ENCODE measurements at places on chromosomes 1 and 21. TPM values are rescaled to one million over a fixed set of nuclear protein-coding genes. Genes with fewer than 3 reads are reported as not detected.

The RNF223 gene
- total RNA-seq: 1.7 TPM

The C8A gene
- not detected for total RNA-seq

The OR2T29 gene
- not detected for total RNA-seq

The MAP3K7CL gene
- 5.0 TPM for total RNA-seq

The XCL2 gene
- 0.89 TPM for total RNA-seq

The GUCA2A gene
- not detected for total RNA-seq

The MASP2 gene
- not detected for total RNA-seq

DNA sequence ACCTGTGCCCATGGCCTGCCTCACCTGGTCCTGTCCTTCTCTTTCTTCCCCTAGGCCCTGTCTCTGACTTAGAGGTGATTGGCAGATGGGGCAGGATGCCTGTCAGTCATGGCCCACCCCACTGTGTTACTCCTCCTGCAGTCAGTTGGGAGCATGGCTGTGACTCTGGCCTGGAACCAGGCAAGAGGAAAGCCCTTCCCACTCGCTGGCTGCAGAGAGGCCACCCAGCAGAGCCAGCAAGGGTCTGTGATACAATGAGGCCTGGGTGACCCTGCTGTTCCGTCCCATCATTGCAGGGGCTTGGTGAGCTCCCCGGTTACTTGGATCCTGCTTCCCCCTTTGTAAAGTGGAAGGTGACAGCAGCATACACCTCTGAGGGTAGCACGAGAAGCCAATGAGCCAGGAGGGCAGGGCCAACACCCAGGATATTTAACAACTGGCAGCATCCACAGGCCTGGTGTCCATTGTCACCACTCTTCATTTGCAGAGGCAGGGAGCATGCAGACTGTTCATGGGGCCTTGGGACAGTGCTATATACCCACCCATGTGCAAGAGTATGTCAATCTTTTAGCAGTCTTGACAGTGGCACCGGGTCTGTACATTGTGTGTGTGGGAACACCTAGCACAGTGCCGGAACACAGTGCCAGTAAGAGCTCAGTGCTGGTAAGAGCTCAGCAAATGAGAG lies 191.0 kb upstream of the C1orf174 start:
- no peak overlapping the region for H3K4me3 ChIP-seq
- H3K27me3 ChIP-seq: no peaks in the 10 kb centered on the region
- no peak overlapping the region for H3K27ac ChIP-seq
- H3K36me3 ChIP-seq: no peaks in the 10 kb centered on the region

- H3K27me3 ChIP-seq: peaks cover 89% of the 10 kb centered on the region
- H3K36me3 ChIP-seq: no peaks in the 10 kb centered on the region
- no peak overlapping the region for H3K4me3 ChIP-seq
- no peak for DNase-seq
- peaks cover 11% of the 10 kb centered on the region for H3K4me1 ChIP-seq
Measured at GRCh38 chr1:231165371-231165770, 3.5 kb downstream of the TRIM67 start.

GRCh38 chr1:232274236-232274855 lies 355.6 kb downstream of the SIPA1L2 start:
- DNase-seq: no peak
- H3K4me3 ChIP-seq: no peak overlapping the region
- H3K4me1 ChIP-seq: peaks cover 6% of the 10 kb centered on the region
- H3K27me3 ChIP-seq: no peaks in the 10 kb centered on the region
- no peaks in the 10 kb centered on the region for H3K36me3 ChIP-seq

- no peaks in the 10 kb centered on the region for H3K4me1 ChIP-seq
- H3K36me3 ChIP-seq: no peaks in the 10 kb centered on the region
- no peak overlapping the region for H3K4me3 ChIP-seq
- no peak overlapping the region for H3K27ac ChIP-seq
- H3K27me3 ChIP-seq: no peaks in the 10 kb centered on the region
Measured at GRCh38 chr1:20882837-20883236, 95.7 kb upstream of the HP1BP3 start.

- no peak overlapping the region for H3K4me3 ChIP-seq
- H3K36me3 ChIP-seq: peaks cover 3% of the 10 kb centered on the region
- no peak overlapping the region for H3K27ac ChIP-seq
- no peaks in the 10 kb centered on the region for H3K27me3 ChIP-seq
- no peak for DNase-seq
Measured at GRCh38 chr1:168099337-168099801, 37.4 kb downstream of the GPR161 start.

DNA sequence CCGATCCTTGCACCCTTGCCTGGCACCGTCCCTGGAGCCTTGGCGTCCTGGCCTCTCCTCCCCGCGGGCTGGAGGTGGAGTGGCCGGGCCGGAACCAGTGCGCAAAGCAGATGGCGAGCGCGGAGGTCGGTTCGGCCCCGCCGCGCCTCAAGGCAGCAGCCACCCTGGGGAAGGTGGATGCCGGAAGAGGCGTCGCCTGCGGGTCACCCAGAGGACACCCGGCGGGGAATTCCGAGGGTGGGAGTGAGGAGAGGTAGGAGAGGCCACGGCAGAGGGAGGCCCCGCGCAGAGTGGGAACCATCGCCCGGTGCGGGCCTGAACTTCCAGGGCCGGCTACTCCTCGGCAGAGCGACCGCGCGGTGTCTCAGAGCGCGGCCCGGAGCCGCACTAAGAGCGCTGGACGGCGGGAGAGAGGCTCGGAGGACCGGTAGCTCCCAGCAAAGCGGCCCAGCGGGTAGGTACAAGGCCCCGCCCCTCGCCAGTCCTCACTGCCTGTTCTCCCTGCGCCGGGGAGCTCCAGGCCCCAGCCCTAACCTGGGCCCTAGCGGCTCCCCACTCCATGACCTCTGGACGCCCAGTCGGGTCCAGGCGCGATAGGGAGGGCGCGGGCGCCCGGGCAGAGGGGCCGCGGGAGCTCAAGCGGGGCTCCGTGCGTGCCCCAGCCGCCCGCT lies at the start of gene RNF207:
TSS of gene RNF207 (plus strand) at position 271 of the 671 bp plus-strand sequence. CDS start 417 bp downstream, outside the sequence.
- H3K36me3 ChIP-seq: no peaks in the 10 kb centered on the region
- H3K27ac ChIP-seq: peak within 1 kb of the TSS; percentile 70
- peaks cover 12% of the 10 kb centered on the region for H3K27me3 ChIP-seq
- H3K4me3 ChIP-seq: peak within 1 kb of the TSS; percentile 47

DNA sequence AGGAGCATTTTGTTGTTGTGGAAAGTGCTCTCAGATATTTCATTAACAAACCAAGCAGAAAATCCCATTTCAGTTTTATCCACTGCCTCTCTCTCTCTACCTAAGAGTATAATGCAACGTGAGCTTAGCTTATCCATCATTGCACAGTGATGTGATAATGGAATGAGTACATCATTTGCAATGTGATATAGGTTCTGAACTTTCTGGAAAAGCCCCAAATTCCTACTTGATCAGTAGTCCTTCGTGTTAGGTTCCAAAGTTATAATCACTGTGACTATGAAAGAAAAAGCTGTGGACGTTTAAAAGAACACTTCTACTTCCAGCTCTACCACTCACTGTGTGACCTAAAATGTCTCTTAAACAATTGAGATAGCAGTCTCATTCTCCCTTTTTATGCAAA lies 76.4 kb upstream of the PRMT6 start:
- DNase-seq: no peak
- H3K27ac ChIP-seq: no peak overlapping the region
- no peaks in the 10 kb centered on the region for H3K27me3 ChIP-seq
- H3K4me1 ChIP-seq: no peaks in the 10 kb centered on the region

GRCh38 chr1:205918955-205919746 lies 24.1 kb downstream of the SLC26A9 start:
- no peak overlapping the region for H3K4me3 ChIP-seq
- no peak for DNase-seq
- no peaks in the 10 kb centered on the region for H3K27me3 ChIP-seq
- no peak overlapping the region for H3K27ac ChIP-seq
- no peaks in the 10 kb centered on the region for H3K36me3 ChIP-seq
- peaks cover 11% of the 10 kb centered on the region for H3K4me1 ChIP-seq

- H3K36me3 ChIP-seq: no peaks in the 10 kb centered on the region
- no peaks in the 10 kb centered on the region for H3K27me3 ChIP-seq
- H3K4me1 ChIP-seq: peaks cover 35% of the 10 kb centered on the region
- peak overlapping the region; percentile 75 for H3K4me3 ChIP-seq
- no peak for DNase-seq
- H3K27ac ChIP-seq: peak overlapping the region; percentile 99
Measured at GRCh38 chr1:6783936-6784559, 1.2 kb upstream of the CAMTA1 start.

DNA sequence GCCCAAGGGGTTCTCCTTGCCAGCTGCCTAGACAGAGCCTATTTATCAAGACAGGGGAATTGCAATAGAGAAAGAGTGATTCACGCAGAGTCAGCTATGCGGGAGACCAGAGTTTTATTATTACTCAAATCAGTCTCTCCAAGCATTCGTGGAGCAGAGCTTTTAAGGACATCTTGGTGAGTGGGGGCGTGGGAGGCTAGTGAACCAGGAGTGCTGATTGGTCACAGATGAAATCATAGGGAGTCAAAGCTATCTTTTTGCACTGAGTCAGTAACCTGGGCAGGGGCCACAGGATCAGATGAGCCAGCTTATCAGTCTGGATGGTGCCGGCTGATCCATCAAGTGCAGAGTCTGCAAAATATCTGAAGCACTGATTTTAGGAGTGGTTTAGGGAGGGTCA lies 64.8 kb upstream of the MRPS6 start:
- no peaks in the 10 kb centered on the region for H3K4me1 ChIP-seq
- H3K36me3 ChIP-seq: no peaks in the 10 kb centered on the region
- H3K27ac ChIP-seq: no peak overlapping the region
- no peak for DNase-seq
- no peak overlapping the region for H3K4me3 ChIP-seq

GRCh38 chr1:166915941-166916340 lies 39.9 kb upstream of the TADA1 start:
- H3K4me1 ChIP-seq: peaks cover 7% of the 10 kb centered on the region
- no peak overlapping the region for H3K27ac ChIP-seq
- H3K27me3 ChIP-seq: peaks cover 17% of the 10 kb centered on the region
- no peaks in the 10 kb centered on the region for H3K36me3 ChIP-seq

All from left lung (tissue), 14 donors.